ENCODE measurements at places on chromosomes 2 and 18.

DNA sequence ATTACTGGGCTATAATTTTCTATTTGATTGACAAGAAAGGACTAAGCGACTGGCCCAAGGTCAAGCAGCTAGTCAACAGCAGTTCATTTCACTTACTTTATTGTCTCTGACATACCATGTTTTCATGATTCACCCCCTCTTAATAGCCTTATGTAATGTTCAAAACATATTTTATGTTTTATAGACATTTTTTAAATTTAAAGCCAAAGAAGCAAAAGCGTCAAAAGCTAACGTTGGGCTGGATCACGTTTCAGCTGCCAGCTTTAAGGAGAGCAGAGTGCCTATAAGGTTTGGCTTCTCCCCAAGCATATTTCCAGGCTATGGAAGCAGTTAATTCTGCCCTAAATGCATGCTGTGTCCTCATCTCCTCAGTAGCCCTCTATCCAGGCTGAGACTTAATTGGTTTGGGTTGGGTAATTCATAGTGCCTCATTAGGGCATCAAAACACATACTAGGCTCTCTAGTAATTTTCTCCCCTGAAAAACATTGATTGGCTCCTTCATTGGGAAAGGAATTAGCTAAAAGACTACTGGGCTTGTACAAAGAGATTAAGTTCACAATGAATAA lies 94.8 kb upstream of the CREB1 start:
- no peak for DNase-seq

GRCh38 chr2:42557306-42557705 lies 11.1 kb upstream of the MTA3 start:
- no peak for DNase-seq

GRCh38 chr2:103605071-103605780 lies 843.4 kb downstream of the TMEM182 start:
- no peak for DNase-seq

- DNase-seq: no peak
These were observed 172.5 kb downstream of the SMAD2 start for GRCh38 chr18:47758000-47758399.

DNA sequence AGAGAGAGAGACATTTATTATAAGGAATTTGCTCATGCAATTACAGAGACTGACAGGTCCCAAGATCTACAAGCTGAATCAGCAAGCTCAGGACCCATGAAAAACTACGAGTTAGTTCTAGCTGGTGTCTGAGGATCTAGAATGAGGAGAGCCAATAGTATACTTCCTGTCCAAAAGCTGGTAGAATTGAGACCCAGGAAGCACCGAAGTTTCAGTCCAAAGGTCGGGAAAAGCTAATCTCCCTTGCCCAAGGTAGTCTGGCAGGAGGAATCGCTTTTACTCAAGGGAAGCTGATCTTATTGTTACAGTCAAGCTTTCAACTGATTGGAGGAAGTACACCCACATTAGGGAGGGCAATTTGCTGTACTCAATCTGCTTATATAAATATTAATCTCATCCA lies 389.6 kb downstream of the ADCYAP1 start:
- DNase-seq: no peak

GRCh38 chr18:3262234-3263131 lies 550 bp downstream of the MYL12B start:
- no peak for DNase-seq

DNA sequence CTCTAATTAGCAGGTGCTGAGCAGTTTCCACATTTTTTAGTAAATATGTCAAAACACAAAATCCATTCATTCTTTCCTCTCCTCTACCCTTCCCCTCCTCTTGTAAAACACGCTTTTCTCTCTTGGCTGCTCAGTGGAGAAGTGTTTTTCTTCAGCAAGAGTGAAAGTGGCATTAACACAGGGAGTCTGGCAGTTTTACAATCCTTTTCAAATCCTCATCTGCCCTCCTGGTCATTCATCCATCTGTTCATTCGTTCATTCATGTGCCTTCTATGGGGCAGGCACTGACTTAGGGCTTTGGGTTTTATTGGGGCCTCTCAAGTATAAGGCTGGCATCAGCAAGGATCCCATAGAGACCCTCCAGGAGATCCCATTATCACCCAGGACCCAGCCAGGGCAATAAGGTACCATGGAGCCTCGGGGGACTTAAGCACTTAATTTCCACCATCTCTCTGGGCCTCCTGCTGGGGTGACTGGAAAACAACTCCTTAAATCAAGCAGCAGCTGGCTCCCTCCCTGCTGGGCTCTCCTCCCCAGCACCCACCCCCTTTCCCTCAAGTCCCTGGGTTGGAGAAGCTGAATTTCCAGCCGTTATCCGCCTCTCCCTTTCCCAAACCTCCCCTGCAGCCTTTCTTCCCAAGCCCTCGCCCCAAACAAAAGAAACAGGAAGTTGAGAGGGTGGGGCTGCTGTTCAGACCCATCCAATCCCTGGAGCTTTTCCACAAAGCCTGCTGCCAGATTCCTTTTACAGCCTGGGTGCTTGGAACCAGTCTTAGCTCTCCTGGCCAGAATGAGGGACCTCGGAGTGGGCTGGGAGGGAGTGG lies 32.6 kb downstream of the MARCHF4 start:
- DNase-seq: peak; percentile 49

DNA sequence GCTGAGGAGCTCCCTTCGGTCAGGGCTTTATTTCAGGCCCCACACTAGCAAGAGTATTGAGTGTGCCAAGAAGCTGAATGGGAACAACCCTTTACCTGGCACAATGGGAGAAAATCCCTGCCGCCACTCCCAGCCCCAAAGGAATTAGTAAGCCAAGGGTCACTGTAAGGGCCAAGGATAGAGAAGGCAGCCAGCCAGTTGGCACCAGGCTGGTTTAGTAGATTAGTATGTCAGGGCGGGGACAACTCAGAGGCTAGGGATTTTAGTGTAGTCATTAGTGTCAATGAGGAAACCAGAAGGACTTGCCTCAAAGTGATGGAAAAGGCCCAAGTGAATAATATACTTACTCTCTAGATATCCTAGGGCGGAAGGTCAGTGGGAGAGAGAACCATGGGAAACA lies 34.9 kb upstream of the CYP26B1 start:
- no peak for DNase-seq

- no peak for DNase-seq
These were observed 196.8 kb downstream of the MCFD2 start for GRCh38 chr2:46718784-46719183.

GRCh38 chr2:101882769-101883307 lies 108.9 kb upstream of the IL1R2 start:
- no peak for DNase-seq

- no peak for DNase-seq
These were observed 6.0 kb upstream of the CCDC93 start for GRCh38 chr2:118019821-118020220.

DNA sequence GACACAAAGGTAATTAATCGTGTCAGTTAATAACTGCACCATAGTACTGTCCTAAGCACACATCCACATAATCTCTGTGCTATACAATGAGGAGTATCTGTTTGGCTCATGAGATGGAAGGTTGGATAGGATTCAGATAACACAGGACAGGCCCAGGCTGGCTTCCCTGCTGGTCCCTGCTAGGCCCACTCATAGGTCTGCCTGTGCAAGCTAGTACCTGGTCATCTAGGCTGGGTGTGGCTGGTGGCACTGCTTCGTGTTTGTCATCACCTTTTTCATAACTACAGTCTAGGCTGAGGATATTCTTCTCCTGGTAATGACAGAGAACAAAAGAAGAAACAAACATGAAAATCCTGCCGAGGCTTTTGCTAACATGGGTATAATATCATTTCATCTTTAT lies 392.8 kb downstream of the TRIB2 start:
- no peak for DNase-seq

GRCh38 chr2:192725991-192726390 lies 531.3 kb upstream of the TMEFF2 start:
- no peak for DNase-seq

DNA sequence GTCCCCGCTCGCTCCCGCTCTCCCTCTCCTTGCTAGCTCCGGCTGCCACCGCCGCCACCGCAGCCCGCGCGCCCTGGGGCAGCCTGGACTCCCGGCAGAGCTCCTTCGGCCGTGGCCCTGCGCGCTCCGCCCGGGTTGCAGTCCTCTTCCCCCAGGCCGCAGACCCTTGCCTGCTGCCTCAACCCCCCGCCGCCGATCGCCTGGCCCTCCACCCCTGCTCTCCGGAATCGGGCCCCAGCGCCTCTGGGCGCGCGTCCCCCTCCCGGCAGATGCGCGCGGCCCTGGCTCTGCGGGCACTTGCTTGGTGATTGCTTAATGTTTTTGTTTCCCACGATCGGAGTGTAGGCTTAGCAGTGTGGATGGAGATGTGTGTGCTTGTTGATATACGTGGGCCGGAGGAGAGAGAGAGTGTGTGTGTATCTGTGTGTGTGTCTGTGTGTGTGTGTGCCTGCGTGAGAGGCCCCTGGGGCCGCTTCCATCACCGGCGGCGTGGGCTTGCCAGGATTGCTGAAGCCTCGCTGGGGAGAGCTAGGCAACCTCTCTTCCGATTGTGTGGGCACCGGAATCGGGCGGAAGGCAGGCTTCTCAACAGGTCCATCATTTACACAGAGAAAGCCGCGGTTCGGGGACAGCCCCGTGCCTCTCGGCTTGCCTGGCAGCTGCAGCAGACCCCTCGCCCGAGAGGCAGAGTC lies 877 bp downstream of the INHBB start:
- DNase-seq: peak; percentile 63

DNA sequence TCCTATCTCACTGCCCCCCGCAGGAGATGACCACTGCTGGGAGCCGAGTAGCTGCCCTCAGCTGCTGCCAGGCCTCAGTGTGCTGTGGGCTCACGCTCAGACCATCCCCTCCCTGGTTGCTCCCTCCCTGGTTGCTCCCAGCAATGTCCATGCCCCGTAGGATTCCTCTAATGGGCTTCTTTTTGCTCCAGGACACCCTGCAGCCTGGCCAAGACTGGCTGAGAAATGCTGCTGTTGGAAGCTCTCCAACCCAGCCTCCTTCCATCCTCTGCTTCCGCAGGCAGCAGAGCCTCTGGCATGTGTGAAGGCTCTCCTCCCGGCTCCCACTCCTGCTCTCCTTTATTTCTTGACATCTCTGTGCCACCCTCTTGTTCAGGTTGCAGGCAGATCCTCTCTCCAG lies 48.6 kb downstream of the SOX11 start:
- DNase-seq: no peak

DNA sequence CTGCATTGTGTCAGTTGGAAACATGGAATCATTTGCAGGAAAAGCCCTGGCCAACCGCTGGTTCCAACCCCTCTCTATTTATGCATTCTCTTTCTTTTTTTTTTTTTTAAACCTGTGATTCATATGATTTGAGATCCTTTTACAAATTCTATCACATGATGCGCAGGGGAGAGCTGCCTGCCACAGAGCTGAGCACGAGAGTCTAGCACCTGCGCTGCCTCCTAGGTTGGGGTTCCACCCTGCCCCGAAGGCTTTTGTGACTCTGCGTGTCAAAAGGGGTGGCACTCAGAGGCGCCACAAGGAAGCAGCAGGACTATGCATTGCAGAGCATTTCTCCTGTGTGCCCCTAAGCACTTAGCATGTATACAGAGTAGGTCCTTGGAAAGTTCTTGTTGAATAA lies 17.3 kb upstream of the ESPNL start:
- DNase-seq: no peak

DNA sequence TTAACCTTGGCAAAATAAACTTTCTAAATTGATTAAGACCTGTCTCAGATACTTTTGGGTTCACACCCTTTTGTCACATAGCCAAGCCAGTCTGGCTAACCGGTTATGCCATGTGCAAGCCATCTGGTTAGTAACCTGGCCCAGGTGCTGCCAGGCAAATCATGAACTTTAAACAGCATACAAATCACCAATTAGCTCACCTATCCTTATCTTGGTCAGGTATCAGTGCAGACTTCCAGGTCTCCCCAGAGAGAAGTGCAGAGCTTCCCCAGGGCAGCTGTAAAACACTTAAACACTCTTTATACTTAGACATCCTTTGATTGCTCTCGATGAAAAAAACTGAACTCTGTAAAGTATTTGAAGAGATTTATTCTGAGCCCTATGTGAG lies 14.9 kb upstream of the MC5R start:
- no peak for DNase-seq

GRCh38 chr2:46871976-46872381 lies 43.6 kb downstream of the MCFD2 start:
- DNase-seq: no peak

DNA sequence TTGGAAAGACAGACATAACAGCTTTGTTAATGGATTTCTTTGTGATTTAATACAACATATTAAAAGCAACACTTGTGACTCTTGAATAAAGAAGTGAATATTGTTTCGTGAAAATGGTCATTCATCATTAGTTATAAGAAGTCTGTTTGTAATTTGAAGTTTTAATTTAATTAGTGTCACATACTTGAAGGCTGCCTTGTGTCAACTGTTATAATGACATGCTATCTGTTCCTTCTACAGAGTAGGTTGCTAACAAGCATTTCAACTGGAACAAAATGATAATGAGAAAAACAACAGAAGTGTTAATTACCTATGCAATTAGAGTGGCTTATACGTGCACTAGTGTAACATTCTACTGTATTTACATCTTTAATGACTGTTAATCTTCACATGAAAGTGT lies 624.7 kb downstream of the LRP1B start:
- no peak for DNase-seq

GRCh38 chr2:3759331-3759730 lies 56.0 kb downstream of the DCDC2C start:
- no peak for DNase-seq

- DNase-seq: peak; percentile 83
These were observed at the start of gene GBX2 for GRCh38 chr2:236168110-236169080. TSS of gene GBX2 (minus strand) at chr2:236168386. CDS start at chr2:236167971, 415 bp downstream.

GRCh38 chr18:49193252-49193651 lies 242.5 kb upstream of the SMAD7 start:
- no peak for DNase-seq

GRCh38 chr2:220057391-220057790 lies 430.0 kb downstream of the SLC4A3 start:
- DNase-seq: peak; percentile 12

GRCh38 chr2:221853297-221853696 lies 281.2 kb upstream of the EPHA4 start:
- no peak for DNase-seq

- no peak for DNase-seq
These were observed 26.6 kb downstream of the KCNK3 start for GRCh38 chr2:26718949-26719686.

- DNase-seq: no peak
These were observed 215.9 kb downstream of the SOX11 start for GRCh38 chr2:5908071-5908470.

DNA sequence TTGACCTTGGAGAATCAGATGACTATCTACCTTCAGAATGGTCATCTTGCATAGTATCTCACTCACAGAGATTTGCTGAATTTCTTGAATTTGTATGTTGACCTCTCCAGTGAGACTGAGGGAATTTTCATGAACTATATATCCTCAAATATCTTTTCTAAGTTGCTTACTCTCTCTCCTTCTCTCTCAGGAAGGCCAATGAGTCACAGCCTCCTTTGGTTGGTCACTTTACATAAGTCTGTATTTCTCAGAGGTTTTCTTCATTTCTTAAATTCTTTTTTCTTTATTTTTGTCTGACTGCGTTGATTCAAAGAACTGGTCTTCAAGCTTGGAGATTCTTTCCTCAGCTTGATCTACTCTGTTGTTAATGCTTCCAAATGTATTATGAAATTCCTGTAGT lies 51.7 kb downstream of the VIT start:
- DNase-seq: no peak

Data from NCI-H2029 (cell line).